ENCODE measurements at places on chromosomes 4 and X.

DNA sequence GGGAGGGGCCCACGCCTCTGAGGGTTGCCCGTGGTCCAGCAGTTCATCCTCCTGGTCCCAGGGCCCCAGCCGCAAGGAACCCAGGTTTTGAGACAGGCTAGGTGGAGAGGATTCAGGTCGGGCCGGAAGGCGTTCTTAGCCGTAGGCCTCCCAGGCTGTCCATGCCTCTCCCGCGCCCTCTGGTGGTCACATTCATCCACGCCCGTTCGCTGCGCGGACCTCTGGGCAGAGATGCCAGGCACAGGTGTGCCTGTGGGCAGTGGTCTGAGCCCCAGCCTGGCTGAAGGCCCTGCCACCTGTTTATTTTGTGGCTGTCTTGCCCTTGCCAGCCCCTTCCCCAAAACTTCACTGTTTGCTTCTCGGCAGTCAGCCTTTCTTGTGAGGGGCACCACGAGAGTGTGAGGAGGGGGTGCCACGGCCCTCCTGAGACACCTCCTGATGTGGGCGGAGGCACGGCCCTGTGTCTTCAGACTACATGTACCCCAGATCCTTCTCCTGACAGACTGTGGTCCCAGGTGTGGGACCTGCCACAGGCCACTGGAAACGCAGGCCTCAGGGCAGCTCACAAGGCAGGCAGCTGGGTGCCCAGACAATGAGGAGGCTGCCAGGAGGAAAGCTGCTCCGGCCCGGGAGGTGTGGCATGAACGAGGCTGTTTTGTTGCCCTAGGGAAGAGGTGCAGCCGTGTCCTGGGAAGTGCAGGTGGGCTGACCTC, 5.0 kb downstream of the UVSSA start:
- DNase-seq: peak; percentile 68

GRCh38 chrX:120664081-120664480, 34.2 kb upstream of the C1GALT1C1 start:
- peak; percentile 32 for DNase-seq

GRCh38 chr4:188987011-188987410, 847.8 kb downstream of the TRIML1 start:
- no peak for DNase-seq

- DNase-seq: peak; percentile 12
Measured at GRCh38 chr4:109703664-109704361, 568 bp upstream of the CASP6 start.

DNA sequence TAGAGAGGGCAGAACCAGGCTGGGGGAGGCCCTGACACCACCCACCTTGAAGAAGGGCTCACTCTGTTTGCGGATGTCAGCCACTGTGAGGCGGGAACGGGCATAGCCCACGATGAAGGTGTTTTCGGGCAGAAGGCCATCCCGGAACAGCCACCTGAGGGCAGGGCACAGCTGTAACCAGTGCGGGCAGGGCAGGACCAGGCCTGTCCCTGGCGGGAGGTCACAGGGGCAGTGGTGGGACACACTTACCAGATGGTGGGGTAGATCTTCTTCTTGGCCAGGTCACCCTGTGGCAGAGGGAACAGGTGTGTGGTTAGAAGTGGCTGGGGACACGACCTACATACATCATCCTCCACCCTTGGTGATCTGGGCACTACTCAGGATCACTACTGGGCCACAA, 10.8 kb downstream of the G6PD start:
- no peak for DNase-seq

DNA sequence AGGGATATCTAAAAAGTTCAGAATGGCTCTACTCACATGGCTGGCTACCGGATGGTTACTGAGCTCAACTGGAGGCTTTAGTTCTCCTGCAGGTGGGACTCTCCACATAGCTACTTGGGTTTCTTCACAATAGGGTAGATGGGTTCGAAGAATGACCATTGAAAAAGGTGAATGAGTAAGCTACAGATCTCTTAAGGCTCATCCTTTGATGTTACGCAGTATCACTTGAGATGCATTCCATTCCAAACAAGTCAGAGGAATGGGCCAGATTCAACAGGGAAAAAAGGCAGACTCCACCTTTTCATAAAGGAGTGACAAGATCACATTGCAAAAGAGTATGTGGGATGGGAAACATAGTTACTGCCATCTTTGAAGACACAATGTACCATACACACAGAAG, 52.6 kb downstream of the DDX53 start:
- DNase-seq: no peak

DNA sequence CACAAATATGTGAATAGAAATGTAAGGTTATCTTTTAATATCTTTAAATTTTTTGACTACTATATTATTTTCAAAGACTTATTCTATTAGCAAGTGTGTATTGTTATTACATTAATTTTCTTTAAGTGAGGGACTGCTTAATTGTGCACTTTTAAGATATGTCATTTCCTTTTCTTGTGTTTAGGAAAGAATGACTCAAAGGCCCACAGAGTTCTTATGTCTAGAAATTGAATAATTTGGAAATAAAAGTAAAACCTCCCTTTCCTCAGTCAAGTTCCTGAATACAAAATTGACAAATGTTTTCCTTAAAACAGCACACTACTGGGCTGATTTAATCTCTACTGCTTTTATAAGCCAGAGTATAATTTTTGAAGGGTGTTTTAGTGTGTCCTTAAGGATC, 169.7 kb downstream of the TMEM47 start:
- no peak for DNase-seq

- DNase-seq: no peak
Measured at GRCh38 chr4:187883049-187883448, 112.5 kb upstream of the ZFP42 start.

- peak; percentile 39 for DNase-seq
Measured at GRCh38 chrX:107716118-107716684, 59.4 kb downstream of the TSC22D3 start.

DNA sequence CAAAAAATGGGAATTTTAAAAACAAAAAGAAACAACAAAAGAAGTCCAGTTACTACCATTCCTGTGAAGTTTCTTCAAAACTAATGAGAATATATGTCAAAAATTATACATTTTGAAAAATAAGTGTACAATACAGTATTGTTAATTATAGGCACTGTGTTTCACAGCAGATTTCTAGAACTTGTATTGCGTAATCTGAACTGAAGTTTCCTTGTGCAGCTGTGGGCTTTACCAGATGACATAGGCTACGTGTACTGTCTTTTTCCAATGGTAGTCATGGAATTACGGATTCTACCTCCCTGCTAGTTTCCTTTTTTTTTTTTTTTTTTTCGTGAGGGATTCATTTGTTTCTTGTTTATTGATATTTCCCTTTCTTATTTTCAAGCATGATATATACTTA, 113.8 kb upstream of the GABRA2 start:
- no peak for DNase-seq

GRCh38 chr4:2923668-2924173, 39.5 kb downstream of the NOP14 start:
- no peak for DNase-seq
